ENCODE measurements at places on chromosomes 16 and 17. TPM values are rescaled to one million over a fixed set of nuclear protein-coding genes. Genes with fewer than 3 reads are reported as not detected.

TNFRSF13B gene
- total RNA-seq = not detected

HS3ST3A1 gene
- 4.1 TPM for total RNA-seq

KRT32 gene
- total RNA-seq = not detected

CETP gene
- total RNA-seq = not detected

EFCAB13 gene
- total RNA-seq = 3.5 TPM

TMC8 gene
- total RNA-seq = not detected

PPP1R27 gene
- total RNA-seq = not detected

TMIGD1 gene
- total RNA-seq = not detected

KRTAP2-3 gene
- not detected for total RNA-seq

TGFB1I1 gene
- 23.3 TPM for total RNA-seq

CNTNAP4 gene
- total RNA-seq = 0.14 TPM

CMTM4 gene
- total RNA-seq = 15.9 TPM

SEZ6L2 gene
- total RNA-seq = 7.0 TPM

WNT9B gene
- total RNA-seq = not detected

TBC1D26 gene
- total RNA-seq = under 0.01 TPM

SCRN2 gene
- total RNA-seq = 44.8 TPM

EIF3CL gene
- 81.2 TPM for total RNA-seq

KRT31 gene
- total RNA-seq = not detected

CCL16 gene
- total RNA-seq = not detected

SPNS2 gene
- total RNA-seq = 3.7 TPM

TSPAN10 gene
- 2.1 TPM for total RNA-seq

CCL2 gene
- total RNA-seq = 57.9 TPM

Data from smooth muscle cell of bladder (primary cell).